Effector memory CD8-positive, alpha-beta T cell (primary cell): ENCODE measurements at places on chromosomes 11 and 22.

- DNase-seq: no peak
Measured at GRCh38 chr11:17521106-17521900, 22.9 kb downstream of the USH1C start.

- DNase-seq: no peak
Measured at GRCh38 chr11:100769617-100770016, 82.5 kb downstream of the ARHGAP42 start.

DNA sequence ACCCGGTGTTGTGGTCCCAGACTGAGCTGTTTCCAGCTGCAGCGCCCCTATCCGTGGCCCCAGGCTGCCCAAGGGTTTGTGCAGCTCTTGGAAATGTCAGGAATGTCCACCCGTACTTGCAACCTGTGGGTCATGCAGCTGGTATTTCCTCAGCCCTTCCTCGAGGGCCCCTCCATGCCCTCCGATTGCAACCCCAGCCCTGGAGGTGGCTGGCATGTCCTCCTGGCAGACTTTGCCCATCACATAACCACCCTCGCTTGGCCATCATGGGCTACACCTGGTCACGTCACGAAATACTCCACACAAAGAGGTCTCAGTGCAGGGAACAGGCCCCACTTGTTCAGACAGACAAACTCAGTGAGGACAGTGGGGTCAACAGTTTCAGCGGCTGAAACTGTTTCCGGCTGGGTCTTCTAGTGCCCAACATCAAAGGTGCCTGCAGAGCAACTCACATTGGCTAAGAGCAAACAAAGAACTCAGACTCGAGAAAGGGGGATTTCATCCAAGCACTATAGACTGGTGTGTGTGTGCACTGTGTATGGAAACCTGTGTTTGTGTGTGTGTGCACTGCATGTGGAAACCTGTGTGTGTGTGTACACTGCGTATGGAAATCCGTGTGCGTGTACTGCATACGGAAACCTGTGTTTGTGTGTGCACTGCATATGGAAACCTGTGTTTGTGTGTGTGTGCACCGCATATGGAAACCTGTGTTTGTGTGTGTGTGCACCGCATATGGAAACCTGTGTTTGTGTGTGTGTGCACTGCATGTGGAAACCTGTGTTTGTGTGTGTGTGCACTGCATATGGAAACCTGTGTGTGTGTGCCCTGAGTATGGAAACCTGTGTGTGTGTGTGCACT is 72.8 kb upstream of the CCND1 start:
- DNase-seq: no peak

DNA sequence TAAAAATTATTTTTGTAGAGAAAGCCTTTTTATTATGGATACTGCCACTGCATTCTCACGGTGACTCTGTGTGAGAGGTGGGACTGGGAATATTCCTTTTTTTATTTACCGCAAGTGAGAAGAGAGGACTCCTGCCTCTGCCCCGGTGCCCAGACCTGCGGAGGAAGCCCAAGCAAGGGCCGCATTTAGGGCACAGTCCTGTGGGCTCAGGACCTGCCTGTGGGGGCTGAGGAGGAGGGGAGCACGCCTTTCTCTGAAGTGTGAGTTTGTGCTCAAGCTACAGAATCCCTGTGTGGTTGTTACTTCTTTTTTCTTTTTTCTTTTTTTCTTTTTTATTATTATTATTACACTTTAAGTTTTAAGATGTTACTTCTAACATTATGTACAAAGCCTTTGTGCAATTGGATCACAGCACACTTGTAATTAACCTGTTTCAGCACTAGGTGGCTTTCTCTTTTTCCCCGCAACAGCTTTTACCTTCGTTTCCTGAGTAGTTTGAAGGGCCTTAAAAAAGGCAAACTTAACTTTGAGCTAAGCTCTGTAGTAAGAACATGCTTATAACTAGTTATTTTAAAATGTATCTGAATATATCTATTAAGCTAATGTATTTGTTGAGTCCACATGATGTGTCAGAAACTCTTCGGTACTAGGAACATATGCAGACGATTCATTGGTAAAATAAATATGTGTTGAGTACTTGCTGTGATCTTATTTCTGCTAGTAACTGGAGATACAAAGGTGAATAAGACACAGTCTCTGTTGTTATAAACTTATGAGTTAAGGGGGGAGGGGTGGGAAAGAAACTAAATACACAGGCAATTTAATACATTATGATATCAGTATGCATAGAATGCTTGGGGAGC is 18.3 kb downstream of the AMOTL1 start:
- DNase-seq: no peak

GRCh38 chr11:128796270-128796669 is 70.8 kb downstream of the KCNJ1 start:
- no peak for DNase-seq

DNA sequence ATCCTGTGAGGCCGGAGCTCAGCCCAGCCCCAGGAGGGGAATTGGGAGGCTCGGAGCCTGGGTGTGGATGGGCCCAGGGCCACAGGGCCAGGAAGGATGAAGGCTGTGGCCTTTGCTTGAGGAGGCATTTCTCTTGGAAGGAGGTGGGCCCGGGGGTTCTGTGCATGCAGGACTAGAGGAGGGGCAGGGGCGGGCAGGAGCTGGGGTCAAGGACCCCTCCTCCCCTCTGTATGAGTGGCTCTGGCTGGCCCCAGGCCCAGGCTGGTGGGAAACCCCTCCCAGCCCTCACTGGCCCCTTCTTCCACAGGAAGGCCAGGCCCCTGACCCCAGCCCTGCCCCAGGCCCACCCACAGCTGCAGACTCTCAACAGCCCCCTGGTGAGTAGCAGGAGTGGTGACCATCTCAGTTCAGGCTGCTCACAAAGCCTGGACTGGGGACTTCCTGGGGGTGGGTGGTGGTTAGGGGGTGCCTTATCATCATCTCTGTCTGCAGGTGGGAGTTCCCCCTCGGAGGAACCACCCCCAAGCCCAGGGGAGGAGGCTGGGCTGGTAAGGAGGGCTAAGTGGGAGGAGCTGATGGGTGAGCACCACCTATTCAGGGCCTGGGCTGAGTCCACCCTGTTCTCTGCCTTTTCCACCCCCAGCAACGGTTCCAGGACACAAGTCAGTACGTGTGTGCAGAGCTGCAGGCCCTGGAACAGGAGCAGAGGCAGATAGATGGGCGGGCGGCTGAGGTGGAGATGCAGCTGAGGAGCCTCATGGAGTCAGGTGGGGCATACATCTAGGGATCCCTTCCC is 6.0 kb downstream of the KCNK7 start:
- DNase-seq: no peak

DNA sequence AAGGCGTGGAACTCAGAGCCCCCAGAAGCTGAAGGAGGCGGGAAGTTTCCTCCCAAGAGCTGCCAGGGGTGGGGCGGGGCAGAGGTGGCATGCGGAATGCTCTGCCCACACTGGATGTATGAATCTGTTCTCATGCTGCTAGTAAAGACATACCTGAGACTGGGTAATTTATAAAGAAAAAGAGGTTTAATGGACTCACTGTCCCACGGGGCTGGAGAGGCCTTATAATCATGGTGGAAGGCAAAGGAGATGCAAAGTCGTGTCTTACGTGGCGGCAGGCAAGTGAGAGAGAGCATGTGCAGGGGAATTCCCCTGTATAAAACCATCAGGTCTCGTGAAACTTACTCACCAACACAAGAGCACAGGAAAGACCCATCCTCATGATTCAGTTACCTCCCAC is 57.6 kb downstream of the SMIM38 start:
- DNase-seq: no peak
